ENCODE measurements at places on chromosomes 2 and 18.

- DNase-seq, result no peak
These were observed 75.4 kb upstream of the GRB14 start for GRCh38 chr2:164696634-164697033.

GRCh38 chr18:34760444-34760843 is 50.3 kb downstream of the DTNA start:
- DNase-seq, result no peak

DNA sequence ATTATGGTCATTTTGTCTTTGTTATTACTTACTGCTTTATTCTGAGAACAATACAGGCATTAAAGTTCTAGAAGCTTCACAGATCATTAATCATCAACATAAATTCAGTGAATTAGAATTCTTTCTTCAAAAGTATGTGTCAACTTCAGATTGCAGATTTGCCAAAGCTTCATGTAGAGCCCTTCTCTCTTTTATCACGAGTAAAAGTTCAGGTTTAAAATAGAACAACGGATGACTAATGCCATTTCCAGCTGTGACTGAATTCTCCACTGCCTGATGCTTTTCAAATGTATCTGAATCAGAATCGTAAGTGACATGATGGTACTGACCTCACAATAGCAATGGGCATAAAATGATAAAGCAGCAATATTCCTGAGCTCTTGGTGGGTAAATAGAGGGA is 116.0 kb downstream of the ABCA12 start:
- DNase-seq, result no peak

GRCh38 chr2:75920859-75921551 is 210.3 kb upstream of the GCFC2 start:
- no peak for DNase-seq

DNA sequence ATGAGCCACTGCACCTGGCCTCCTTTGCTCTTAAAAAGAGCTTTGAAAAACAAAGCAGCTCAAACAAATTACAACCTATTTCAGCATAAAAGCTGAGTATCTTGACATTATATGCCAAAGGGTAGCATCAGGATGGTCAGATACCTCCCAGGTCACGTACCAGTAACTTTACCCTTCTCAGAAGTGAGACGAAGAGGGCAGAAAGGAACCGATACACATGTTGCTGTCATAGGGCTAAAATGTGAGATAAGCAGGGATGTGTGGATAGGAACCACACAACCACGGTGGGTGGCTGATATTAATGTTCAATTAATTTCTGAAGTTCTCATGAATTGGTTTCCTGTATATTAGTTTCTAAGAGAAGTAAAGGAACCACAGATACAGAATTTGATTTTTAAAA is 12.6 kb upstream of the RNU2-63P start:
- DNase-seq, result no peak

GRCh38 chr2:68853035-68853434 is 18.2 kb downstream of the BMP10 start:
- DNase-seq, result no peak

DNA sequence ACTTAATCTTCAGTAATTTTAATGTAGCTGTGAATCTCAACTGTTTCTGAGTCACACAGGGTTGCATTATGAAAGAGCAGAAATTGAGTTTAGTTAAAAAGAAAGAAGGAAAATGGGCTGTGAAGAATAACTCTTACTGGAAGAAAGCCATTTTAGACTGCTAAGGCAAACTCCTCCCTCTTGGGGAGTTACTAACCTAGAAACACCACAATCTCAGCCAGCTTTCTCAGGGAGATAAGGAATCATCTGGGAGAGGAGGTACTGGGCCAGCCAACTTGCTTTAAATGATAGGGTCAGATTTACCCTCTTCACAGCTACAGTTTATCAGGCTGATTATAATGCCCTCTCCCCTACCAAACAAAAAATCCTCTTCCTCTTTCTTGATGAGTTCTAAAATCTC is 119.5 kb downstream of the CCDC148 start:
- no peak for DNase-seq

- DNase-seq, result no peak
These were observed 9.2 kb downstream of the TGIF1 start for GRCh38 chr18:3458952-3459853.

DNA sequence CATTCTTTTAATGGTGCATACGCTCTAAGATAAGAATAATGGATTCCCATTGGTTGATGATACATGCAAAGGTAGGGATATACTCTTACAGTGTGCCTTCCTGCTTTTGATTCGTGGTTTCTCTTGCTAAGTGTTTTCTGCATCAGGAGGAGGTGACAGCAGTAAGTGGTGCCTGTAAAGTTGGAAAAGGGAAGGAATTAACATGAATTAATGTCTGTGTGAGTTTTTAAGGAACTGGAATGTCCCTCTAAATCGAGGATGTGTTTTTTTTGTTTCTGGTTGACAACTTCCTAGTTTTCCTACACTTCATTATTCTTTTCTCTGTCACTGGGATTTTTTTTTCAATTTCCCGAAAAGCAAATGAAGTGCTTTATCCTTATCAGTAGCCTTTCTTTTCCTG is 54.4 kb downstream of the CRIM1 start:
- DNase-seq, result no peak

GRCh38 chr2:96090196-96090926 is 26.0 kb downstream of the ADRA2B start:
- DNase-seq, result no peak

GRCh38 chr2:196289000-196289399 is 117.6 kb upstream of the STK17B start:
- DNase-seq, result no peak

DNA sequence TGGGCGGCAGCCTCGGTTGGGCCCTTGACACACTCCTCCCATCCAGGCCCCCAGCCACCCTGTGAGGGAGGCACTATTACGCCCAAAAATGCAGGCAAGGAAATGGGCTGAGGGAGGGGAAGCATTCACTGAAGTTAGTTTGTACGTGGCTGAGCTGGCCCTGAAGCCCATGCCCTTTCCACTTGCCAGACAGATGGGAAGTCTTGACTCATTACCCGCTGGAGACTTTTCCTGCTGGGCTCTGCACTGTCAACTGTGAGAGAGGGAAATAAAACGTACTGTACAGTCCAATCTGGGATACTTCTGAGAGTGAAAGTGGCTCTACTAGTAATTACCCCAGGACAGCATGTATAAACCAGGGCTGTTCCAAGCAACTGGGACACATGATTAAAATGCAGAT is 125.9 kb downstream of the MSH2 start:
- no peak for DNase-seq
